ENCODE measurements at places on chromosomes 2 and 18.

DNA sequence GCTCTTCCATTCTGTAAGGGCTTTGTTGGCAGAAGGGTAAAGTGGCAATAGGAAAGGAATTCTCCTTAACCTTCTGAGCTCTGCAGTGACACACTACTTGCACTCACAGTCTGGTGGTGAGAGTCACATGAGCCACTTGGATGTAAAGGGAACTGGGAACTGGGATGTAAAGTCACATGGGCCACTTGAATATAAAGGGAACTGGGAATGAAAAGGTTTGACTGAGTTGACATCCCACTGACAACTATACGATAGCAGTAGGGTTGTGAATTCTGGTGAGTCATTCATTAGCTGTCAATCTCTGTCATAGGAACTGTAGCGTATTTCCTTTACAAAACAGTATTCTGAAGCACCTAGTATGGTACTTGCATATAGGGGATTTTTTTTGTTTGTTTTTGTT, 5.5 kb downstream of the RPE start:
- peak; percentile 26 for DNase-seq

DNA sequence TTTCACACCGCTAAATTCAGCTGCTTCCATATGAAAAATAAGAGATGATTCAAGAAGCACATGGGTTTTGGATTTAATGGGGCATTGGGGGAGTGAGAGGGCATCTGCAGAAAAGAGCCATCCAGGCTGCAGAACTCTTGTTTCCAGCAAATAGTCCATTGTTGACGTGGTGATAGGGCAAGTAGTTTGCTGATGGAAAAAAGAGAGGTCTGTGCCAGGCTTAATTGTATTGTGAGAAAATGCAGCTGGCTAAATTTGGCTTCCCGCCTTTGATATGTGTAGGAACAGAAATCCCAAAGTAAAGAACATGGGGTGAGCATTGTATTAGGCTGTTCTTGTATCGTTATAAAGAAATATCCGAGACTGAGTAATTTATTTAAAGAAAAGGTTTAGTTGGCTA, 199.5 kb downstream of the SETBP1 start:
- DNase-seq, result no peak

DNA sequence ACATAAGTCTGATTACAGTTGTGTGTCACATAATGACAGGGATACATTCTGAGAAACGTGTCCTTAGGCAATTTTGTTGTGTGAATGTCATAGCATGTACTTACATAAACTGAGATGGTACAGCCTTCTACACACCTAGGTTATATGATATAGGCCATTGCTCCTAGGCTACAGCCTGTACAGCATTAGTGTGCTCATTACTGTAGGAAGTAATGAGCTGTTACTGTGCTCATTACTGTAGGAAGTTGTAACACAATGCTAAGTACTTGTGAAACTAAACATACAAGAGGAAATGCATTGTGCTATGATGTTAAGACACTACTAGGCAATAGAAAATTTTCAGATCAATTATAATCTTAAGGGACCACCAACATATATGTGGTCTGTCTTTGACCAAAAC, 72.8 kb downstream of the UPP2 start:
- no peak for DNase-seq

DNA sequence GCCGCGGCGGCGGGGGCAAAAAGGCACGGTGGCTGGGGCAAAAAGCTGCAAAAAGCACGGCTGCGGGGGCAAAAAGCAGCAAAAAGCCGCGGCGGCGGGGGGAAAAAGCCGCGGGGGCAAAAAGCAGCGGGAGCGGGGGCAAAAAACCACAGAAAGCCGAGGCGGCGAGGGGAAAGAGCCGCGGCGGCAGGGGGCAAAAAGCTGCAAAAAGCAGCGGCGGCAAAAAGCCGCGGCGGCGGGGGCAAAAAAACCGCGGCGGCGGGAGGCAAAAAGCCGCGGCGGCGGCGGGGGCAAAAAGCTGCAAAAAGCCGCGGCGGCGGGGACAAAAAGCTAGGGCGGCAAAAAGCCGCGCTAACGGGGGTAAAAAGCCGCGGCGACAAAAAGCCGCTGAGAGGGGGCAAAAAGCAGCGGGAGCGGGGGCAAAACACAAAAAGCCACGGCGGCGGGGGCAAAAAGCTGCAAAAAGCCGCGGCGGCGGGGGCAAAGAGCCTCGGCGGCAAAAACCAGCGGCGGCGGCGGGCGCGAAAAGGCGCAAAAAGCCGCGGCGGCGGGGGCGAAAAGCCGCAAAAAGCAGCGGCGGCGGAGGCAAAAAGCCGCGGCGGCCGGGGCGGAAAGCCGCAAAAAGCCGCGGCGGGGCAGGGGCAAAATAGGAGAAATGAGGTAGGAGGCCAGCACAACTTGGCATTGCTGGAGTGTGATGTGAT, 123.4 kb downstream of the ANKRD30BL start:
- no peak for DNase-seq

GRCh38 chr18:6595666-6596065, 133.8 kb upstream of the ARHGAP28 start:
- no peak for DNase-seq

DNA sequence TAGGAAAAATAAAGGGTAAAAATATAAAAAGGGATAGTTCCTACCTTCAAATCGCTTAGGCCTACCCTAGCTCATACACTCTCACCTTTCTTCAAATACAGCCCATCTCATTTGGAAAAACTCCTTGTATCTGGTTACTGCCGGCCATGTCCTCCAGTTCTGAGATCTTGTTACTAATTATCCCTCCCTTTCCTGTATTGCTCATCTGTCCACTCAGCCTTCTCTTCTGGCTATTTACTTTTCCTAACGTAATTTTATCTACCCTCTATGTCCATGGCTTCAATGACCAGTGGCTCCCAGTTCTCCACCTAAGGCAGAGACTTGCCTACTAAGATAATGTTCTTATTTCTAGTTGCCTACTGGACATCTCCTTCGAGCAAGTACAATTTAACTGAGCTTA, 342.9 kb upstream of the ACVR2A start:
- DNase-seq, result no peak

DNA sequence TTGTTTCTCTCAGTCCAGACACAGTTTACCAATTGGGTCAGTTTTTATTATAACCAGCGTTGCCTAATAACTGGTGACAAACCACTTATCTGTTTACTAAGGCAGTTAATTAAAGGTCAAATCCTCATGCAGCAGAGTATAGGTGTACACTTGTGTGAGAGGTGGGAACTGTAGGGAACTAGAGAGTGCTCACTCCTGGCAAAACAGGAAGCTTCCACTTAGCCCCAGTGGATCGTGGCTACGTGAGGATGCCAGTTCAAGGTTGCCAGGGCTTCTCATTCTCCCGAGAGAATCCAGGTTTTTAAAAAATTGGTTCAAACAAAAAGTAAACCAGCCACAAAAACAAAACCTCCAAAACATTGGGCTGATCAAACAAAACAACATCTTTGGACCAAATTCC, 8.1 kb downstream of the CYBRD1 start:
- DNase-seq, result no peak

GRCh38 chr18:5444847-5445246, 99.0 kb downstream of the EPB41L3 start:
- DNase-seq, result no peak

GRCh38 chr18:23887493-23887892, 127.1 kb upstream of the TTC39C start:
- DNase-seq, result no peak

DNA sequence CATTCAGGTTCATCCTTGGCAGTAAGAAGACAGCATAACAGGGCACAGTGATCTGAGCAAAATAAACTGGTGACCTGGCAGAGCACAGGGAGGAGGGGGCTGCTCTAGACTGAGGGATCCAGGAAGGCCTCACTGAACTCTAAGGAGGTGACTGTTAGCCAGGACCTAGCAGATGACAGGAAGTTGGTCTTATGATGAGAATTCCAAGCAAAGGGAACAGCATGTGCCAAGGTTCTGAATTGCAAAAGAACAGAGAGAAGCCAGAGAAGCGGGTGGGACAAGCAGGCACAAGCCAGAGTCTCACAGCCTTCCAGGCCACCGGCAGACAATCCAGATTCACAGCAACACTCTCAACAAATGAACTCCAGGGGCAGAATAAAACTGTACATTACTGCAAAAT, 152.7 kb upstream of the PTPRM start:
- DNase-seq, result no peak

DNA sequence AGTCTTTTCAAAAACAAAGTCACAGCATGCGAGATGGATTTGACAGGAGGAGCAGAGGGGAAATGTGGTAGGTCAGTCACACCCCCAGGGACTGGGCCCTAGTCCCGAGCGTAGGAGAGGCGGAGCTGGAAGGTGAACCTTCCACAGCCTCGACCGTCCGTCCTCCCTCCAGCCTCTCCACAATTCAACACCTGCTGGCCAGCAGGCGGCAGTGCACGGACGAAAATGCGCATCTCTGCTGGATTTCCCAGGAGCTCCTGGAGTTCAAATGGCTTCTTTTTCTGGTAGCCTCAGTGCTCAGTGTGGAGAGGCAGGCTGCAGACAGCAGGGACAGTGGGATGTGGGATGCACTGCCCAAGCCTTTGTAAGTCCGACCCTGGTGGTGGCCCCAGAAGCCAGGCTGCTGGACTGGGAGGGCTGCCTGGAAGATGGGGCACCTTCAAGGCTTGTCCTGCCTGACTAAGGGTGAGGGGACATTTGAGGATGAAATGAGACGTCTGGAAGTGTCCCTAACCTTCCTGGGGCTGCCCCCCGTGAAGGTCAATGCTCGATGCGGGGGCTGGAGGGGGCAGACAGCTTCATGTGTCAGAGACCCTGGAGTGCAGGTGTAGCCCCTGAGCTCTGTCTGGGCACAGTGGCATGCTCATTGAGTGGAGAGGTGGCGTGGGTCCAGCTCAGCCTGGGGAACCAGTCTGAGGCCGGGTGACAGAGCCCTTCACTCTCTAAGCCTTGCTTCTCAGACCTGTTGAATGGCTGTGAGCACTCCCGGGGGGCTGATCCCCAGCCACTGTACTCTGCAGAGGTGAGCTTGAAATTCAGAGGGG, 189.5 kb downstream of the TFCP2L1 start:
- DNase-seq, result peak; percentile 33

GRCh38 chr2:145028101-145028920, 508.4 kb upstream of the ZEB2 start:
- DNase-seq, result no peak

DNA sequence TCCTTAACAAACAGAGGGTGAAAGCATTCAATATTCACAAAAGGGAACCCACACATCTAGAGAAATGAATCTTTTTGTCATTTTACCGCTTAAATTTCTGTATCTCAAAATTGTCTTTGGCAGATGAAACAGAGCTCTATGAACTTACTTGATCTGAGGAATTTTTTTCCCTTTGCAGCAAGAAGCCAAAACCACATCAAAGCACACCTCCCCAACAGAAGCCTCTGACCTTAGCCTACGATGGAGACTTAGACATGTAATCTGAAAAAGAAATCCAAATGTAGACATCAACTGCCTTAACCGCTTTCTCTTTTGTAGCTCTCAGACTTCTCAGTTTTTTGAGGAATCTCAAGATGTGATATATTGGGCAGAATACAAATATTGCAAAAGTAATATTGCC, 287.9 kb upstream of the HNMT start:
- no peak for DNase-seq

DNA sequence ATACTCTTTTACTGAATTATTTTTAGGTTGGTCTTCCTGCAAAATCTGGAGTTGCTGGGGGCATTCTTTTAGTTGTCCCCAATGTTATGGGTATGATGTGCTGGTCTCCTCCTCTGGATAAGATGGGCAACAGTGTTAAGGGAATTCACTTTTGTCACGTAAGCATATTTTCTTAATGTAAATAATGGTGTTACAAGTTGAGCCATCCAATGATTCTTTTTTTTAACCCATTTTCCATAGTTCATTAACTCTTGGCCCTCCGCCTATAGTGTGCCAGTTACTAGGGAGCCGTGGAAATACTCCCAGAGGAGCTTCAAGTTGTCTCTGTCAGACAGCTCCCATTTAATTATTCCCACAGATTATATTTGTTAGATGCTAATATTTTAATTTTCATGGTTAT, 49.8 kb downstream of the GLS start:
- DNase-seq, result no peak

DNA sequence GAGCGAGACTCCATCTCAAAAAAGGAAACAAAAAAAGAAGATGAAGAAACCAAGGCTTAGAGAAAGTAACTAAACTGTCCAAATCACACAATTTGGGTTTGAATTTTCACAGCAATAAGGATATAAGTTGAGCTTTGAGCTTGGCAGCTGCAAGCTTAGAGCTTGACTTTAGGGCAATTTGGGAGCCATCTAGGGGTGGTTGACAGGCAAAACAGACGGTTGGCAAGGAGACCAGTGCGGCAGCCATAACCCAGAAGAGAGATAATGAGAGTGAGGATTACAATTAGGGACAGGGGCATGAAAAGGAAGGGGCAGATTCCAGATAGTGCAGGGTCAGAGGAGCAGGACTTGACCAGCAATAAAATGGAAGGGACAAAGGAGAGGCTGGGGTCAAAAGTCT, 382.2 kb upstream of the HNRNPA3 start:
- DNase-seq, result peak; percentile 9

- DNase-seq, result no peak
Observed at GRCh38 chr18:79974025-79974654, 9.7 kb downstream of the HSBP1L1 start.

- DNase-seq, result no peak
Observed at GRCh38 chr2:201839727-201840126, 33.4 kb downstream of the CDK15 start.

- DNase-seq, result no peak
Observed at GRCh38 chr18:79259218-79259617, 136.5 kb upstream of the NFATC1 start.

All from trophoblast cell (in vitro differentiated cells and primary cell).